ENCODE measurements at places on chromosomes 7 and 10.

DNA sequence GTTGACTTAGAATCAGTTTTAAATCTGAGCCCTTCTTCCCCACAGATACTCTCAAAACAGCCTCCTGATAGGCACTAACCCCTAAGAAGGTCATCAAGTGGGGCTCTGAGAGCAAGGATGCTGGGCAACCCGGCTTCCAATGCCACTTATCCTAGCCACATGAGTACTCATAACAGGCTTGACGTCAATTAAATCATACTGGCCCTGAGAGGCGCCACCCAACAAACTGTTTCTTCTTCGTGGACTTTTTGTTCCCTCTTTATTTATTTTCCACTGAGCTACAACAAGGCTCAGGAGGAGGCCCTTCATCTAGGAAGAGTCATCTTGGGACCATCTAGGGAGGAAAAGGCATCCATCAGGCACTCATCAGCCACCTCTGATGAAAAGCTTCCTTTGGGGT lies 255.9 kb downstream of the KCNMA1 start:
- DNase-seq, result no peak

DNA sequence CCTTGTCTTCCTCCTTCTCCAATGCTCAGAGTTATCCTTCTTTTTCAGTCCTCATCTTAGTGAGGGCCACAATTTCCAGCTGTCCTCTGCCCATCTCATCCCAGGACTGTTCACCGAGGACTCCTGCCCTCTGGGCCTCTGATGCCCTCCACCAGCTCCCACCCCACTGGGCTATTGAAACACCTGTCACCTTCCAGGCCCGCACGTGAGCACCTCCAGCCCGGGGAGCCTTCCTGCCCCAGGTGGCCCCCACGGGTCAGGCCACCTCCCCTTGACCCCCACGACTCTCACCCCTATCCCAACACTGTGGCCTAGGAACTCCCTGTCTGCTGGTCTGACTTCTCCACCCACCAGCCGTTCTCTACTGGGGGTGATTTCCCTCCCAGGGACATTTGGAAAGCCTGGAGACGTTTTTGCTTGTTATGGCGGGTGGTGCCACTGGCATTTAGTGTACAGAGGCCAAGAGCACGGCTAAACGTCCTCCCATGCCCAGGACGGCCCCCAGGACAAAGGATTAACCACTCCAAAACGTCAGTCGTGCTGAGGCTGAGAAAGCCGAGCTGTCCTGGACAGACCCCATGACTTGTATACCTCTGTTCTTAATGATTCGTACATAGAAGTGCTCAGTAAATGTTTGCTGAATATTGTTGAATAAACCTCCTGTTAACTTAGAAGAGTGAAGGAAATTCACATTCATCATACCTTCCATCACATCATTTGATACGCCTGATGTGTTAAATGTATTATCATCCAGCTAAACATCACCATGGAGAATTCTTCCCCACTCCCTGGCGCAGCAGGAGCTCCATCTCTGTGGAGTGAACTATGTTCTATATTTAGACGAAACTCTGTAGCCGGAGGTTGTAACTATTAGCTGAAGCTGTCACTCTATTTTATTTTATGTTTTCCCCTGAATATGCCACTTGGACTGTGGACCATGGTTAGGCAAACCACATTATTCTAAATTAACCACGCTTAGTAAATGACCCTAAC lies 270.1 kb upstream of the SHH start:
- no peak for DNase-seq

DNA sequence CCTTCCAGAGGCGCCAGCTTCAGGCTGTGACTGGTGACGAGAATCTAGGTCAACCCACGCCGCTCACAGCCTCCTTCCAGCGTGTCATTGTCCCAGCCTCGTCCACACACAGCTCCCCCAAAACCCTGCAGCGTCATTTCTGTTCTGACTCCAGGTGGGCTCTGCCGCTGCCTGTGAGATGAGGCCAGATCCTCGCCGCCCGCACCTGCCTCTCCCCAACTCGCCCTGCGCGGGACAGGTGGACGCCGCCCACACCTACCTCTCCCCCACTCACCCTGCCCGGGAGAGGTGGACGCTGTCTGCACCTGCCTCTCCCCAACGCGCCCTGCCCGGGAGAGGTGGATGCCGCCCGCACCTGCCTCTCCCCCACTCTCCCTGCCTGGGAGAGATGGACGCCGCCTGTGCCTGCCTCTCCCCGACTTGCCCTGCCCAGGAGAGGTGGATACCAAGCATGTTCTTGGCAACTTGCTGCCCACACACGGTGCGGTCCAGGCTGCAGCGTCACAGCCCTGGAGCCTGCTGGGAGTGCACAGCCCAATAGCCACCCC lies 32.0 kb upstream of the CFAP46 start:
- DNase-seq, result no peak

GRCh38 chr10:83425306-83425705 lies 714.0 kb upstream of the GHITM start:
- DNase-seq, result no peak

- DNase-seq, result no peak
Observed at GRCh38 chr7:30738026-30738915, 13.7 kb upstream of the INMT start.

All from stimulated activated CD4-positive, alpha-beta T cell treated with anti-CD3 and anti-CD28 coated beads, Interleukin-15, amount 100 ng/mL, for 1 hour (primary cell).